Kidney (tissue), 22 donors: ENCODE measurements at places on chromosomes 6 and 20.
A peak's percentile ranks its signal among the peaks of the same experiment; 100 is the strongest.

DNA sequence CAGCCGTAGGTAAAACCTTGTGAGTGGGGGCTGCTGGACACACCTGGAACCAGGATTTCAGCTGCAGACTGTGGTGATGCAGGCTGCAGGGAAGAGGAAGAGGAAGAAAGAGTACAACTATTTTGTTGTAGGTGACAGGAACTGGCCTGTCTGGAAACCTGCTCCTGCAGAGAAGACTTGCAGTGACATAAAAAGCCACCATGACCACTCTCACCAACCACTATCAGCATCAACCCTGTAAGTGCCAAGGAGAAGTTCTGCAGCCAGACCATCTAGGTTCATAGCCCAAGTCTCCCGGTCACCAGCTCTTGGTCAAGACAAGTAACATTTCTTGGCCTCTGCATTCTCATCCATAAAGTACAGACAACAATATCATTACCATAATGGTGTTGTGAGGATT lies 91.2 kb downstream of the PREX1 start:
- H3K4me1 ChIP-seq, result no peaks in the 10 kb centered on the region
- no peaks in the 10 kb centered on the region for H3K36me3 ChIP-seq
- no peak overlapping the region for H3K27ac ChIP-seq
- DNase-seq, result no peak
- H3K27me3 ChIP-seq, result no peaks in the 10 kb centered on the region
- no peak overlapping the region for H3K4me3 ChIP-seq

DNA sequence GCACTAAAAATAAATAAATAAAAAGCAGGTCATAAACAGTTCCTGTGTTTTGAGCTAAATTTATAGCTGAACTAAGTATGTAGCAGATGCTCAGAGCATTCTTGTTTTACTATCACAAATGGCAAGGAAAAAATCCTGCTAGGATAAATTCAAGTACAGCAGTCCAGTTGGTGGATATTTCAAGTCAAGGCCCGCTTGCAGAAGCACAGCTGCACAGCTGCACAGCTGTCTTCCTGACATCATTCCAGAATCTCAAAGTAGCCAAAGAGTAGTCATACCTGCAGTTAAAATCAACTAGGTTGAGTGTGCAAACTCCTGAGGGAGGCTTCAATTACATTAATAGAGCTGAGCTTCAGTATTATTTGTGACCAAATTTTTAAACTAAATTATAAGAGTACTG lies 297.7 kb upstream of the MANEA start:
- H3K36me3 ChIP-seq, result no peaks in the 10 kb centered on the region
- no peak overlapping the region for H3K27ac ChIP-seq
- no peaks in the 10 kb centered on the region for H3K27me3 ChIP-seq

GRCh38 chr6:13281686-13282085 lies 46.7 kb downstream of the TBC1D7 start:
- H3K4me3 ChIP-seq, result no peak overlapping the region
- DNase-seq, result no peak
- H3K27ac ChIP-seq, result no peak overlapping the region
- H3K27me3 ChIP-seq, result no peaks in the 10 kb centered on the region

- DNase-seq, result no peak
- peaks cover 16% of the 10 kb centered on the region for H3K4me1 ChIP-seq
- no peaks in the 10 kb centered on the region for H3K36me3 ChIP-seq
These were observed 11.1 kb downstream of the TMEM200A start for GRCh38 chr6:130376936-130377335.

- no peak overlapping the region for H3K4me3 ChIP-seq
- H3K36me3 ChIP-seq, result no peaks in the 10 kb centered on the region
- H3K4me1 ChIP-seq, result no peaks in the 10 kb centered on the region
- no peak for DNase-seq
- H3K27me3 ChIP-seq, result no peaks in the 10 kb centered on the region
These were observed 1324.9 kb downstream of the HACE1 start for GRCh38 chr6:103534814-103535213.

GRCh38 chr20:49247792-49248191 lies 28.6 kb downstream of the DDX27 start:
- H3K36me3 ChIP-seq, result peaks cover 9% of the 10 kb centered on the region
- DNase-seq, result no peak
- H3K27ac ChIP-seq, result no peak overlapping the region
- H3K4me1 ChIP-seq, result peaks cover 10% of the 10 kb centered on the region

GRCh38 chr6:1191141-1191630 lies 120.7 kb upstream of the FOXQ1 start:
- H3K4me1 ChIP-seq, result no peaks in the 10 kb centered on the region
- no peak overlapping the region for H3K27ac ChIP-seq
- no peak overlapping the region for H3K4me3 ChIP-seq
- no peaks in the 10 kb centered on the region for H3K36me3 ChIP-seq
- DNase-seq, result no peak
- H3K27me3 ChIP-seq, result no peaks in the 10 kb centered on the region

- no peaks in the 10 kb centered on the region for H3K27me3 ChIP-seq
- no peaks in the 10 kb centered on the region for H3K36me3 ChIP-seq
- H3K4me3 ChIP-seq, result no peak overlapping the region
- H3K4me1 ChIP-seq, result no peaks in the 10 kb centered on the region
These were observed 77.9 kb downstream of the PCSK2 start for GRCh38 chr20:17304774-17305173.

- H3K4me3 ChIP-seq, result no peak overlapping the region
- no peak for DNase-seq
- H3K4me1 ChIP-seq, result no peaks in the 10 kb centered on the region
- no peaks in the 10 kb centered on the region for H3K27me3 ChIP-seq
- H3K36me3 ChIP-seq, result no peaks in the 10 kb centered on the region
- no peak overlapping the region for H3K27ac ChIP-seq
These were observed 318.9 kb downstream of the HDGFL1 start for GRCh38 chr6:22888163-22888752.

GRCh38 chr6:52074155-52074554 lies 13.3 kb downstream of the PKHD1 start:
- DNase-seq, result no peak
- H3K36me3 ChIP-seq, result peaks cover 40% of the 10 kb centered on the region
- no peaks in the 10 kb centered on the region for H3K27me3 ChIP-seq
- H3K4me3 ChIP-seq, result no peak overlapping the region
- H3K27ac ChIP-seq, result peak overlapping the region; percentile 29

DNA sequence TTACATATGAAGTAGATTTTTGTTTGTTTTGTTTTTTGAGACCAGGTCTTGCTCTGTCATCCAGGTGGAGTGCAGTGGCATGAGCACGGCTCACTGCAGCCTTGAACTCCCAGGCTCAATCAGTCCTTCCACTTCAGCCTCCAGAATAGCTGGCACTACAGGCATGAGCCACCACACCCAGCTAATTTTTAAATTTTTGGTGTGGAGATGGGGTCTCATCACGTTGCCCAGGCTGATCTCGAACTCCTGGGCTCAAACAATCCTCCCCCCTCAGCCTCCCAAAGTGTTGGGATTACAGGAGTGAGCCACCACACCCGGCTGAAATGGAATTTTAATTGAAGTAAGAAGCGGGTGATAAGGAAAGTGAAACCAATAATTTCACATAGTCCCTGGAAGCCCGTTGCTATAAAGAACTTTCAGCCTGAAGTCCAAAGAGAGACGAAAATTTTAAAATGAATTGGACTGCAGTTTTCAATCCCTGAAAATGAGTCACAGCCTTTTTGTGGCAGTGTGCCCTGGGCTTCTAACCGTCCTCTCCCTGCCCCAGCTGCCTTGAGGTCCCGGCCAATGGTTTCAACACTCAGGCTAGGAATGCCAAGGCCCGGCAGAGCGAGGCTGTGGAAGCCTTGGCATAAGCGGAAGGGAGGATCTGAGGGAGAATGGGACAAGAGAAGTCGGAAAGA lies 757 bp downstream of the RAET1E start:
- peak overlapping the region; percentile 29 for H3K27ac ChIP-seq
- peaks cover 12% of the 10 kb centered on the region for H3K4me1 ChIP-seq
- DNase-seq, result no peak
- no peak overlapping the region for H3K4me3 ChIP-seq
- no peaks in the 10 kb centered on the region for H3K27me3 ChIP-seq

DNA sequence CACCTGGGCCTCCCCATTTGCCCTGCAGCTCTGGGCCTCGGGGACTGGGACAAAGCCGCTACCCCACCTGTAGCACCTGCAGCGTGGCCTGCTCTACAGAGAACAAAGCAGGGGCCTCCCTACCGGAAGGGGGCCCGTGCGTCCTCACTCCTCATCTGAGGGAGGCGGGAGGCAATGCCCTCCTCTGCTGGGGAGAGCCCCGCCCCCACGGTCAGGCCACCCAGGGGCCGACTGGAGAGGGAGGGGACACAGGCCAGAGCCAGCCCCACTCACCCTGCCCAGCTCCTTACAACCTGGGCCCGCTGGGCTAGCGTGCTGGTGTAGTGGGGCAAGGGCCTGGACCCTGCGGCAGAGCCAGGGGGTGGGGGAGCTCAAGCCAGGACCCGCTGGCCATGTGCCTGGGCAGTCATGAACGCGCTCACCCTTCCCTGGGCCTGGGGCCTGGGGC lies 8.0 kb downstream of the LAMA5 start:
- no peaks in the 10 kb centered on the region for H3K36me3 ChIP-seq
- no peak overlapping the region for H3K4me3 ChIP-seq
- no peaks in the 10 kb centered on the region for H3K27me3 ChIP-seq
- DNase-seq, result peak; percentile 64

DNA sequence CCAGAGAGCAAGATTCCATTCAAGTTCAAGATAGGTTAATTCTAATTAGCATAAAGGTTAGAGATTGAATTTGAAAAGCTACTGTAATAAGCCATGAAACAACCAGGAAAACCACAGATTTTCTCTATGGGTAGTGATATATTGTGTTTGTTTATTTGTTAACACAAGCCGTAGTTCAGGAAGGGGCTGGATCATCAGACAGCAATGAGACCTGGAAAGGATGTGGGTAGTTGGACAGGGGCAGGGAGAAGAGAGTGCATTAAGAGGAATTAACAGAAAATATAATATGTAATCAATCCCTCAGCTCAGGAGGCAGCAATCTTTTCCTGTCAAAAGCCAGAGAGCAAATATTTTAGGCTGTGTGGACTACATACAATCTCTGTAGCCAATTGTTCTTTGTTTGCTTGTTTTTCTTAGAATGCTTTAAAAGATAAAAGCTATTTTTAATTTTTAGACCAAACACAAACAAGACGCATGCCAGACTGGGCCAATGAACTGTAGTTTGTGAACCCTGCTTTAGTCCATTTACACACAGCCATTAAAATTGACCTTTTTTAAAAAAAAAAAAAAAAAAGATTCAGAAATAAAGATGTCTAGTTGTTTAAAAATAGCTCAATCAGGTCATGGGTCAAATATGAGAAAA lies 398.7 kb upstream of the MARCKS start:
- no peak overlapping the region for H3K27ac ChIP-seq
- H3K4me3 ChIP-seq, result no peak overlapping the region
- H3K36me3 ChIP-seq, result no peaks in the 10 kb centered on the region
- DNase-seq, result no peak

- no peaks in the 10 kb centered on the region for H3K4me1 ChIP-seq
- H3K27ac ChIP-seq, result no peak overlapping the region
- no peaks in the 10 kb centered on the region for H3K27me3 ChIP-seq
- no peak overlapping the region for H3K4me3 ChIP-seq
- no peaks in the 10 kb centered on the region for H3K36me3 ChIP-seq
These were observed 219.2 kb upstream of the LRFN2 start for GRCh38 chr6:40806256-40806864.

- H3K4me1 ChIP-seq, result no peaks in the 10 kb centered on the region
- H3K36me3 ChIP-seq, result no peaks in the 10 kb centered on the region
- H3K27ac ChIP-seq, result no peak overlapping the region
- H3K4me3 ChIP-seq, result no peak overlapping the region
- H3K27me3 ChIP-seq, result no peaks in the 10 kb centered on the region
These were observed 61.3 kb downstream of the ZDHHC14 start for GRCh38 chr6:157442291-157442690.

DNA sequence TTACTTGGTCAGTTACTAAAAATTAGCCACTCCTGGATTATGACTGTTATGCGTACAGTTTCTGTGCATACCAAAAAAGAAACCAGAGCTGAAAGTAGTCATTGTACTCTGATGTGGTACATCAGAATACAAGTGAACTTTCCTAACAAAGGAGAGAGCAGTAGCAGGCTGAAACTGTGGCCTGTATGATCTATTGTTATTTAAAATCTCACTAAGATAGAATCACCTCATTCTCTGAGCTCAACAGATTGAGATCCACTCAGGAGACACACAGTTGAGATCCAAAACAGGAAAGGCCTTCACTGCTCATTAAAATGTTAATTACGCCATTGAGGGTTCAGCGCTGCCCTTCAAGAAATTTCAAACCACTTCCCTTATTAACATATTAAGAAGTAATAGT lies 576.4 kb downstream of the LMBRD1 start:
- no peak for DNase-seq
- H3K27me3 ChIP-seq, result no peaks in the 10 kb centered on the region
- no peak overlapping the region for H3K27ac ChIP-seq
- no peaks in the 10 kb centered on the region for H3K36me3 ChIP-seq

DNA sequence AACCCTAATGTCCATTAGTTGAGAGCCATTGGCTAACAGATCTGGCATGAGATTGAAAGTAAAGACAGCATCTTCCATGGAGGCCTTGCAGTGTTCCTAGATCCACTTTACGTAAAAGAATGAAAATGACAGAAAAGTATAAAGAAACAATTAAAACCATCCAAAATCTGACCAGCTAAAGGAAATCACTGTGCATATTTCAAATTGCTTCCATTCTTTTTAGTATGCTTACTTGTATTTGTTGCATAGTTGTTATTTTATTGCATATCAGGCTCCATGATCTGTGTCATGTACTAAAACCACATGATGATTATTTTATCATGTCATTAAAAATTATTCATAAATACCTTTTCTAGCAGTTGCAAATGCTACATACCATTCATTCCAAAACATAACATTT lies 67.9 kb downstream of the GCLC start:
- H3K4me3 ChIP-seq, result no peak overlapping the region
- H3K36me3 ChIP-seq, result no peaks in the 10 kb centered on the region
- no peaks in the 10 kb centered on the region for H3K4me1 ChIP-seq
- no peak for DNase-seq
- H3K27ac ChIP-seq, result no peak overlapping the region
- H3K27me3 ChIP-seq, result no peaks in the 10 kb centered on the region

DNA sequence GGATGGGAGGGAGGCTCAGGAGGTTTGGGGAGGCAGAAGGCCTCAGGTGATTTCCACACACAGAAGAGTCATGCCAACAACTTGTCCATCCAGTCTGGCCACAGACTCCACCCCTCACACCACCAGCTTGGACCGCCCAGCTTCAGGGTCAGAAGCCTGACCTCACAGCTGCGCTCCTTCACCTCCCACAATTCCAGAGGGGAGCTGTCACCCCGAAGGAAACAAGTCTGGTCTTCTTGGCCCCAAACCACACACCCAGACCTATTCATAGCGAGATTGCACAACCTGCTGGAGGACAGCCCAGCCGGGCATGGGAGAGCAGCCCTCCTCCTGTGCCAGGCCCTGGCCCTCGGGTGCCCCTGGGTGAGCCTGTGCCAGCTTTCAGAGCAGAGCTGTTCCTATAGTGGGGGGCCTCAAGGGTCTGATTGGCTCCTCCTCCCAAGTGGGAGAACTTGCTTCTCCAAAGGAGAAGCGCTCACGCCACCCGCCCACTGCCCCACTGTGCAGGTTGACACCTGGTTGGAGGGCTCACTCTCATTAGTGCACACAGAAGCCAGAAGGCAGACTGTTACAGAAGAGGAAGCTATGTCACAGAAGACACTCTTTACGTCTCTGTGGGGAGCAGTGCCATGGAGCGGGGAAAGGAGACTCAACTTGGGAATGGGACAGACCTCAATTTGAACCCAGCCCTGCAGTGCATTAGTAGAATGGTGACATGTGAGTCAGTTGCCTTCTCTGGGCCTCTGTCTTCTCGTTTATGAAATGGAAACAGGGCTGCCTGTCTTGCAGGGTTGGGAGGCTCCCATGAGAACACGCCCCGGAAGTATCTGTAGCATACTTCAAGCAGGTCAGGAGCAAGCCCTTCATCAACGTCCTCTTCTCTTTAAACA lies 128.8 kb downstream of the FOXO3 start:
- peaks cover 5% of the 10 kb centered on the region for H3K4me1 ChIP-seq
- H3K36me3 ChIP-seq, result peaks cover 8% of the 10 kb centered on the region
- H3K27me3 ChIP-seq, result no peaks in the 10 kb centered on the region
- no peak overlapping the region for H3K4me3 ChIP-seq
- DNase-seq, result no peak
